ENCODE measurements at places on chromosomes 2 and 18.

DNA sequence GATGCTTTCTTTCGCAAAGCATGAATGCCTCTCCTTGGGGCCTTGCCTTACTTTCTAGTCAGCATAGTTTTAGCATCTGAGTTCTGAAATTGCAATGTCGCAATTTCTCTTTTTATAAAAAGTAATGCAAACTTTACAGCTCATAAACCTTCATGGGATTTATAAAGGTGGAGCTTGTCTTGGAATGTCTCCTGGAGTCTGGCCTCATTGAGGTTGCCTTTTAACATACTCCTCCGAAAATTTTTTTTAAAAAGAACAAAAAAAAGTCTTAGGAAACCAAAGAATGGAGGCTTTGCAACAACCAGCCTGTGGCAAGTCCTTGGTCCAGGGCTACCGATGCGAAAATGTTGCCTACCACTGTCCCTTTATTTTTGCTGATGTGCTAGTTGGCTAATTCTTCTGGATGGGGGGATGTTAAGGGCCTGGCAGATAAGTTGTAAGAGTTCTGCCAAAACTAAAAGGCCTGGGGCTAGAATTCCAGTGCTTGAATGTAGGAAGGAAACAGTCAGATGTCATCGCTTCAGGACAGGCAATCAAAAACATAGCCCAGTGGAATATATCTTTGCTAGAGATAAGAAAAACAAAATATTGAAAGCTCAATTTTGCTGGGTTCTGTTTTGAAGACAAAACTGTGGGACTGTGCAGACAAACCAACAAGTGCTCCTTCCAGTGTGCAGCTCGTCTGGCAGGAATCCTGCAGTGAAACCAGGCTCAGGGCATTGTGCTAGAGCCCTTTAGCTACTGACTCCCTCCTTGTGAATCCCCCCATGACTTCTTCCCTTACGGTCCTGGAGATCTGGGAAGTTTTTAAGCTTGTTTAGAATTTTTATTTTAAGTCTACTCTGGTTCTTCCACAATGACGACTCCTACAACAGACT is 213.0 kb downstream of the PIEZO2 start:
- no peak for DNase-seq

DNA sequence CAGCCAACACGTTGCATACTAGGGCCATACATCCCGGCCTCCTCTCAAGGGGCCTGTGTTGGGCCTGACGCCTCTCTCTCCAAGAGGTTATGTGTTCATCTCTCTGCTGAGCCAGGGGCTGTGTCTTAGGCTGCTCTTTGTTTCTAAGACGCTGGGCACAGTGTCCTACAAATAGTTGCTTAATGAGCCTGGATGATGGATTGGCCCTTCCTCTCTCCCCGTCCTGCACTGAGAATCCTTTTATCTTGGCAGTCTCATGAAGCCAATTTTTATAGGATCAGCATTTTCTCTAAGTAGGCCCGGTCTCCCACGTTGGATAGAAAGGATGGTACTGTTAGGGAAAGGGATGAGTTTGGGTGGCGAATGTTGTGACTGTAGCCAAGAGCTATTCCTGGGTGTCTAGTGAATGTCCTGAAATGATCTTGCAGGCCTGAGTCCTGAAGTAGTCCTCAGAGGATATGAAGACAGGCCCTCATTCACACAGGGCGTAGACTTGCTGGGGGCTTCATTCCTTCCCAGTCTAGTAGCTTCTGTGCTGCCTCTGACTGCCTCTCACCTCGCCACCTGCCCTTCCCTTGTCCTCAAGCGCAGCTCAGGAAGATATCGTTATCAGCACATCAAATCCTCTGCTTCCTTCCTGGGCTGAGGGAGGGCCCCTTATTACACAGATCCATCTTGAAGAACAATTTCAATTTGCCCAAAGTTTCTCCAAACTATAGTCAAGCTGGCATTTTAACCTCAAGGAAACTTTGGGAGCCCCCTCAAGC is 8.8 kb downstream of the LBH start:
- DNase-seq = no peak

GRCh38 chr18:79904357-79905147 is 46.9 kb downstream of the SLC66A2 start:
- no peak for DNase-seq

DNA sequence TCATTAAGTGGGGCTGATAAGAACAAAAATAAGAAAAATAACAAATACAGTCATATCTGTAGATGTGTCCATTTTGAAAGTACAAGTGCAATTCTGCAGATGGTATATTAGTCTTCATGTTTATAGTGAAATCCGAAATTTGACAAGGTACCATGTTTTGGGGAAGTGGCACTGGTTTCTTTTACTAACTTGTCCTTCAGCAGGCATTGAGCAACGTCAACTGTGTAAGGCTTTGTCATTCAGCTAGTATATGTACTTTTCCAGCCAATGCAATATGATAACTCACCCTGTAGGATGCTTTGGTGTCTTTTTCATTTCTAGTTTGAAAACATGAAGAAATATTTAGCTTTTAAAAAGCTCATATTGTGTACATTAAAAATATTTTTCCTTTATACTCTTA is 139.9 kb downstream of the MCFD2 start:
- no peak for DNase-seq

DNA sequence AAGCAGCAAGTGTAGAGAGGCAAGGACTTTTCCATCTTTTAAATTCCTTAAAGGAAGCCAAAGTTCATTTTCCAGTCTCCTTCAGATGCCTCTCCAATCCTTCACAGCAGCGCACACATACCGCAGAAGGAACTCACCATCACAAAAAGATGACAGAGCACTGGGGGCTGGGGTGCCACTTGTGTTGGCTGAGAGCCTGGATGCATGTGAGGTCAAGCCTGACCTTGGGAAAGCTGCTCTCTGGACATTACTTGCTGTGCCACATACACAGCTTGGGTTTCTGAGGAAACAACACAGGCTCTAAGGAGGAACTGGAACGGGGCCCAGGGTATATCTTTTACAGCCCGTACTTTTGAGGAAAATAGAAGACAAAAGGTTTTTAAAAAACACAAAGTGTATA is 364.3 kb upstream of the MEX3C start:
- no peak for DNase-seq

DNA sequence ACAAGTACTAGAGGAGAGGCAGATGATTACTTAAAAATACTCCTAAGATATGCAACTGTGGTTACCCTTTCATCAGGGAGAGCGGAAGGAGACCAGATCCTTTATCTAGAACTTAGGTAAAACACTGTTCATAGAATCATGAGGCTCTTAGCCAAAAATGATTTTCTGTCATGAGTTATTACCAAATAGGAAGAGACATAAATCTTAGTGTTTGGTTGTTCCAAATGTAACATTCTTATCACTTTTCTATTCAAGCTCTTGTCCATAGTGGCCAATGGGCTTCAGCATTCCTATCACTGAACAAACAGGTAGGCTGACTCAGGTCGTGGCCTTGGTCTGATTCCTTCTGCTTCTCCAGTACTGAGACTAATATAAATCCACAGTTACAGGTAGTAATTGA is 38.5 kb downstream of the RPRD1A start:
- no peak for DNase-seq

- no peak for DNase-seq
These were observed 23.0 kb downstream of the DBI start for GRCh38 chr2:119389615-119390306.

DNA sequence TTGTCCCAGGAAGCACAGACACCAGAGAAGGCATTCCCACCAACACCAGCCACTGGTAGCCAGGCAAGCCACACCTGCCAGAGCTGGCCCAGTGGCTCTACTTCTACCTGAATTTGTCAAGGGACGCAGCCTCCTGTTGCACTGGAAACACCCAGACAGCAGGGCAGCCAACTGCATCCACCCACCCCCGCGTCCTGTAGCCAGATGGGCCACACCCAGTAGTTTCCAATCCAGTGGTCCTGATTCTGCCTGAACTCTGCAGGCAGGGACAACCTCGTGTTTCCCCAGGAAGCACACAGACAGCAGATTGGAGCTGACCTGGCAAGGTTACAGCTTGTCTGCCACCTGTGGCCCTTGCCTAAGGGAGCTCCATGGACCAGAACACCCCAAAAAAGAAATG is 18.2 kb downstream of the PFN4 start:
- no peak for DNase-seq

DNA sequence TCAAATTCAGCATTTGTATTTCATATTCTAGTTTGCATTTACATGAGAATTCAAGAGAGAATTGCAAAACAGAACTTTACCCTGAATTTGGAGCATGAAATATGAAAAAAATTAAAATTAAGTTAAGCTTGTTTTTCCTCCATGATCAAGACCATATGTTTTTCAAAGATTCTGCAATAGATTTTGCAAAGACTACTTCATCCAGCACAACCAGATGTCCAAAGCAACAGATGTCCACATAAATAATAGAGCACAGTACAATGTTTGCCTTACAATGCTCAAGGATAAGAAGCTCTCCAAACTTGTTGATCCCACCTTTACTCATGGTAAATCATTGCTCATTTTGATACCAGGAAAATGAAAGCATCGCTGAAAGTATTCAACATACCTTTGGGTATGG is 25.6 kb downstream of the FAP start:
- DNase-seq = no peak

GRCh38 chr2:55003706-55004639 is 46.3 kb downstream of the RTN4 start:
- no peak for DNase-seq

- no peak for DNase-seq
These were observed 22.2 kb upstream of the TTC39C start for GRCh38 chr18:23992089-23992940.

GRCh38 chr18:66193938-66194337 is 410.0 kb downstream of the CDH19 start:
- no peak for DNase-seq

- DNase-seq = no peak
These were observed 5.5 kb upstream of the SFT2D3 start for GRCh38 chr2:127695491-127696472.

DNA sequence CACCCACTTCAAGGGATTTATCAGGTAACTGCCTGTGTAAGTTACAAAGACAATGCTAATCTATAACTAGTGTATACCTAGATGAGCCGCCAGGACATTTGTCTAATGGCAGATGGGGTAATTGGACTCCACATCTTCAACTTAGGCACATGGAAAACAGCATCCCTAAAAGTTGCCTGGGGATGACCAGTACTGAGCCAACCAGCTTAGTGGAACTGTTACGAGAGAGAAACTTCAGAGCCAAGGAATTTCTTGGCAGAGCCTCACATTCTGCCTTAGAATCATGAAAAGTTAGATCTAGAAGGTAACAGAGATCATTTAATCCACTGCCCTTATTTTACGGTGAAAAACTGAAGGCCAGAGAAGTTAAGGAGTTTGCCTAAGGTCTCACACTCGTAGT is 15.5 kb upstream of the CLASP1 start:
- DNase-seq = no peak

GRCh38 chr2:47063538-47063930 is 91.6 kb downstream of the STPG4 start:
- DNase-seq = no peak

DNA sequence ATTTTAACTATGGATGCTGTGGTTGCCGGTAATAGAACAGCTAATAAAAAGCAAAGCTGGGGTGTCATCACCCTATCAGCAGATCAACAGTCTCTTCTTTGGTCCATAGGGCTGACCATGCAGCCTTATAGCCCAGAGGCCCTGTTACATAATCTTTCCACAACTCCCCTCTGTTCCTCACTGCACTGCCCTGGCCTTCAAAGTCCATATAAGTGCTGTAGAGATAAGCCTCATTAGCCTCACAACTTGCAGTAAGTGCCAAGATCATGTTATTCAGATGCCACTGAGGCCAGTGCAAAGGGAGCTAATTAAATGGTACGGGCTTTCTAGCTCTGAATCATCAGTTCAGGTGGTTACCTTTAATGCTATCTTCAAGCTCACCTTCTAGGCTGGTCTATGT is 89.7 kb upstream of the CXCR4 start:
- DNase-seq = no peak

- no peak for DNase-seq
These were observed 66.2 kb upstream of the KLF7 start for GRCh38 chr2:207231967-207232366.

DNA sequence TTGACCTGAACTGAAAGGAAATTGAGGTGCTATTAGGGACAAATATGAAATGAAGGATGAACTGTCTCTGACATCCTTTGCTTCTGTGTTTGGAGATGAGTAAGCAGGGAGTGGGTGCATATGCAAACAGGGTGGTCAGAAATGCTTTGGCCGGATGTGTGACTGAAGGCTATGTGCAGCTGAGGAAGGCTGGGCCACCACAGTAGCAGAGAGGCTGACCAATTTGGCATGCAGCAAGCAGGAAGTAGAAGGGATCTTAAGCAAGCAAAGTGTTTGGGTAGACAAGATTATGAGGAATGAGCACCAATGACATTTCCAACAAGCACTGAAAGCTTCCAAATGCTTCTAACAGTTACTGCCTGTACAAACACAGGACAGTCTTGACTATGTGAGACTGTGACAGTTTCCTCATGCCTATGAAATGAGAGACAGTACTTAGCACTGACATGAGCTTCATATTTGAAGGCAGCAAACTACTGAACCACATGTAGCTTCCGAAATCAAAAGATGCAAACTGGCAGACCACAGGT is 3.3 kb upstream of the ACTR3 start:
- DNase-seq = peak; percentile 32

- no peak for DNase-seq
These were observed 16.1 kb downstream of the MTX2 start for GRCh38 chr2:176285321-176285720.

GRCh38 chr18:25434745-25435144 is 82.8 kb upstream of the ZNF521 start:
- no peak for DNase-seq

GRCh38 chr2:3277748-3278520 is 99.7 kb downstream of the EIPR1 start:
- no peak for DNase-seq

DNA sequence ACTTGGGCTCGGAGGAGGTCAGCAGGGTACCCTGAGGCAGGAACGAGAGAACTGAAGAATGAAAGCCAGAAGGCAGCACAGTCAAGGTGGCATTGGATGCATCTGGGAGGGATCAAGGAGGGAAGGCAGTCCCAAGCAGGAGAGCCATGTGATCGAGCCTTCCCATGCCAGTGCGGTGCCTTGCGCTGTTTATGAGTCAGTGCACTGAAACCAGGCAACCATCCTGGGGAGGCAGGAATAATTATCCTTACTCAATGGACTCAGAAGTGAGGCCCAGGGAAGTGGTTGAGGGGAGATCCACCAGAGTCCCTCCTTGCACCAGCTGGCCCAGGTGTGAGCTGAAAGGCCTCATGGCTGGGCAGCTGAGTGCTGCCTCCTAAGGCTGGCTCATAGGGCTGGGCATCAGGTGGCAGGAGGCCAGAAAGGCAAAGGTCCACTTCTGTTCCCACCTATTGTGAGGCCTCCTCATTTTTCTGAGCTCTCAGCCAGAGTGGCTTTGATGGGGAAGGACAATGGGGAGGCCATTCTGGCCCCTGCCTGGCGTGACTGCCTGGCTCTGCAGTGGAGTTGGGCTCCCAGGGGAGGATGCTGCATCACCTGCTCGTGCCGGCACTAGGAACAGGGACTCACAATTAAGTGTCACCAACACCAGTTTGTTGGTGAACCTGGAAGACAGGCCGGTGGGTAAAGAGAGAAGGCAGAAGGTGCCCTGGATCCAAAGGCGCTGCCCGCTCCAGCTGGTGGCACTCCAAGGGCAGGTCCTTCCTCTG is 82.3 kb downstream of the TFCP2L1 start:
- DNase-seq = no peak

Measured in activated B cell treated with CpG ODN at 0.5 μM for 24 hours (primary cell).